Urinary bladder (tissue), 4 donors: ENCODE measurements at places on chromosomes 6 and 20. TPM values are rescaled to one million over a fixed set of nuclear protein-coding genes. Genes with fewer than 3 reads are reported as not detected.

PLAGL1 gene
- total RNA-seq = 131 TPM

FOXA2 gene
- total RNA-seq = not detected

BMP7 gene
- 12.1 TPM for total RNA-seq

TRIM31 gene
- total RNA-seq = 1.3 TPM

PLAGL2 gene
- 3.0 TPM for total RNA-seq

MLN gene
- not detected for total RNA-seq

KIF6 gene
- 1.1 TPM for total RNA-seq

MYBL2 gene
- 2.3 TPM for total RNA-seq

PRELID3B gene
- total RNA-seq = 57.2 TPM

KCNQ5 gene
- total RNA-seq = 3.0 TPM

MYL9 gene
- 42.6 TPM for total RNA-seq

ATP6V1G2 gene
- 3.3 TPM for total RNA-seq

SLC13A3 gene
- total RNA-seq = 5.4 TPM

HRH3 gene
- 0.16 TPM for total RNA-seq

COL9A3 gene
- 101 TPM for total RNA-seq

GHRH gene
- not detected for total RNA-seq

FAM217B gene
- 11.6 TPM for total RNA-seq

SLC22A3 gene
- 11.0 TPM for total RNA-seq

GTSF1L gene
- total RNA-seq = not detected

POPDC3 gene
- 2.5 TPM for total RNA-seq

C20orf204 gene
- total RNA-seq = 0.95 TPM

GGT7 gene
- 5.6 TPM for total RNA-seq
